Amniotic stem cell (primary cell): ENCODE measurements at places on chromosomes 2 and 18.

DNA sequence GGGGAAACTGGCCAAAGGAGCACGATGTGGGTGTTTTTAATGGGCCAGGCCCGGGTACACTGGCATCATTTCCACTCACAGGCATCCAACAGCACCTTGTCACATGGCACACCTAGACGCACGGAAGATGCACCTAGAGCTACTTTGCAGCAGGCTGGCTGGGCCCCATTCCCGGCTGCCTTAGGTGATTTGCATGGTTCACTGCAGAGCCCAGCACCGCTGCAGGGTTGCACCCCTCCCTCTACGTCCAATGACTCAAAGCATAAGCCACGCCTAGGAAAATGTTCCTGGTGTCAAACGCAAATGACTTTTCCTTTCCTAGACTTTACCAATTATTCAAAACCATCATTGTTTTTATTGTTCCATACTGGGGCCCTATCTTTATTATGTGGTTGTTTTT, 222.9 kb downstream of the EIPR1 start:
- DNase-seq, result no peak

- DNase-seq, result peak; percentile 70
Measured at GRCh38 chr2:223108351-223109050, 56.5 kb downstream of the KCNE4 start.

DNA sequence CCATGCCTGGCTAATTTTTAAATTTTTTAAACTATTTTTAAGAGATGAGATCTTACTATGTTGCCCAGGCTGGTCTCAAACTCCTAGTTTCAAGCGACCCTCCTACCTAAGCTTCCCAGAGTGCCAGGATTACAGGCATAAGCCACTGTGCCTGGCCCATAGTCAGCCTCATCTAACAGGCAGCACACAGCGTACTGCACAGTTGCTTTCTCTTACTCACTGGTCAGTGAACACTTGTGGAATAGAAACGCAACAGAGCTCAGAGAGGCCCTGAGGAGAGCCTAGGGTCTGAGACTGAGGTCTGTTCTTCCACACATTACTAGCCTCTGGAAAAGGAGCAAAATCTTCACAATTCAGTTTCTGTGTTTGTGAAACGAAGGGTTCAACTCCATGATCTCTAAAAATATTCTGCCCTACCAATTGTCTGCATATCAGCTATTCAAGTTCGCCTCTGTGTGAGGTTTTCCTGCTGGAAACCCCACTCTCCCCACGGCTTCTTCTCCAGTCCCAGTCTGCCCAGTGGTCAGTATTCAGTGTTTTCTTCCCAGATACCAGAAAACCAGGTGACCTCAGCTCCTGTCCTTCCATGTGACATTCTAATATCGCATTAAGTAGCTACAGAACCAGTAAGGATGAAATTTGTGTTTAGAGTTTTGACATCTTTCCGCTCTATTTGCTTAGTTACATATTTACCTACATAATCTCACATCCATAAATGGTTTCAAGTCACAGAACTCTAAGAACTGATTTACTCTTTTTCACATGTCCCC, 26.6 kb upstream of the SNTG2 start:
- DNase-seq, result no peak

GRCh38 chr2:181850936-181851560, 40.5 kb upstream of the ITPRID2 start:
- no peak for DNase-seq

DNA sequence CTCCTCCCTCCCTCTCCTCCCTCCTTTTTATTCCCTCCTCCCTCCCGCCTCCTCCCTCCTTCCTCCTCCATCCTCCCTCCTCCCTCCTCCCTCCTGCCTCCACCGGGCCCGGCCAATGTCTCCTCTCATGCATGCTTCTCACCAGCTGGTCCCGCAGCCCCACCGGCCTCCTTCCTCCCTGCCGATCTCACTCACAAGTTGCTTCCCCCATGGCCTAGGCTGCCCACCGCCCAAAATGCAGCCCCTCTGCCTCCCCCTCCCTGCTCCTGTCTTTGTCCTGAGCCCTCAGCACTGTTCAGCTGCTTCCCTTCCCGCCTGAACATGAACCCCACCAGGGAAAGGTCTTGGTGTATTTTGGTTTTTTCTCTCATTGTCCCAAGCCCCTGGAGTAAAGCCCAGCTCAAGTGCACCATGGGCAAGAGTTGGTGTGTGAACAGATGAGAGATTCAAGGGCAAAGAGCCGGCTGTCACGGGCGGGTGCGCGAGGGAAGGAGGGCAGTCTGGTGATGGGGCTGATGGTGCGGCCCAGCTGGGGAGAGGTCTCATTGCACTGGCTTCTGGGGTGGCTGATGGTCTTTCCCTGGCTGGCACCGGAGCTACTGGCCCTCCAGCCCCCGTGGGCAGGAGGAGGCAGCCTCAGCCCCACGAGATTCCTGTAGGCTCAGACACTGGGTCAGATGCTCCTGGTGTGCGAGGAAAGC, 117.6 kb downstream of the TWIST2 start:
- DNase-seq, result no peak

DNA sequence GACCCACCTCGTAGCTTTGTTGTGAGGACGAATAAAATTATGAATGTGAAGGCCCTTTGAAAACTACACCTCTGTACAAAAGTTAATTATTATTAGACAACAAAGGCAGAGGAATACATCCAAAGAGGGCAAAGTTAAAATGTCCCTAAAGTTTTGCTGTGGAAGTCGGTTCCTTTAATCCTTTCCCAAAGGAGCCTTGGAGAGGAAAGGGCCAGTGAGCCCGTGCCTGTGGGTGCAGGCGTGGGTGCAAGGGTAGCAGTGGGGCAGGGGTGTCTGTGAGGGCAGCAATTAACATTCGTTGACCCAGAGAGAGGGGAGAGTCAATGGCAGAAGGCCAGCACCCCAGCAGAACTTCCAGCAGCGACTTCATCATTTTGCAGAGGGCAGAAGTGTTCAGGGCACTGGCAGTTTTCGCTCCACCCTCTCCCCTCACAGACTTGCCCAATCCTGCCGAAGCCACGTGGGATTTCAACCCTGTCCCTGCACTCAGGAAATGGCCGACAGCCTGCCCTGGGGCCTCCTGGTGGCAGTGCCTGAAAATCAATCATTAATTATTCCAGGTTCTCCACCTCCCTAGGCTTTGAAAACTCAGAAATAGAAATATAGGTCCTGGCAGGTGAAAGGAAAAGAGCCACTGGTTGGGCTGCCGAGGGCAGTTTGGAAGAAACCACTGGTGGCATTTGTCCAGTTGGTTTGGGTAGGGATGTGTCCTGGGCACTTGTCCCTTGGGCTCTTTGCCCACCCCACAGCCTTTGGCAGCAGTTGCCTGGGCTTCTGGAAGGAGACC, 4.2 kb upstream of the PAX8 start:
- no peak for DNase-seq

- DNase-seq, result no peak
Measured at GRCh38 chr2:197601726-197602125, 73.7 kb downstream of the RFTN2 start.

GRCh38 chr2:204487447-204488229, 57.6 kb upstream of the PARD3B start:
- DNase-seq, result no peak

DNA sequence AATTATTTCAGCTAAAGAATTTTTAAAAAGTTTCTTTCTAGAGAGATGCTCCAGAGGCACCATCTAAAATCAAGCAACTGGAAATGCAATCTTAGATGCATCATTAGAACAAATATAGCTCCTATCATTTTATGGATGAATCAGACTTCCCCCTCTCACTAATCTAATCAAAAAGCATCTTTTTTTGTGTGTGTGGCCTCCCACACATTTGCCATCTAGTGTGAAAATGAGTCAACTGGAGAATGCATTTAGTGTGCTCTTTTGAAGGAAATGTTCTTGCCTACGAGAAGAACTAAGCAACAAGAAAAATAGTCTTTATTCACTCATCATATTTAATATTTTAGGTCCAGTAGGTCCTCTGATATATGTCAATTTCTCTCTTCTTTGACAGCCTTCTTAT, 39.5 kb upstream of the FIGN start:
- no peak for DNase-seq

DNA sequence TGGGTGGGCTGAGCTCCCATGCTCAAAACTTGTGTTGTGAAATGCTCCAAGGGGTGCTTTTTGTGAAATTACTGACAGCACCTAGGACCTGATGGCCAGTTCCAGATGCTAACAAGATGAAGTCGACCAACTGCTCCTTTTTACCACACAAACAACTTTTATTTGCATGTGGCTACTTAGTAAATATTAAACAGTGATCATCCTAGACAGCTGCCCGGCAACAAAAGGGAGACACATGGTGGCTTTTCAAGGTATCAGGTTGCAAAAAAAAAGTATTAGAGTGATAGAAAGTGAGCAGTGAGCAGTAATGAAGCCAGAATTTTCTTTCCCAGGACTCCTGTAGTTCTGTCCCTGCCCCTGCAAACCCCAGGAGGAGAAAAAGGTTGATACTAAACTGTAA, 118.5 kb downstream of the RPIA start:
- DNase-seq, result no peak

GRCh38 chr2:58030771-58031170, 15.8 kb upstream of the VRK2 start:
- DNase-seq, result no peak

- DNase-seq, result no peak
Measured at GRCh38 chr2:221517146-221517695, 54.9 kb downstream of the EPHA4 start.
